ENCODE measurements at places on chromosomes 3 and 15.

GRCh38 chr3:127339016-127339415 lies 51.2 kb upstream of the PRR20G start:
- DNase-seq: no peak

DNA sequence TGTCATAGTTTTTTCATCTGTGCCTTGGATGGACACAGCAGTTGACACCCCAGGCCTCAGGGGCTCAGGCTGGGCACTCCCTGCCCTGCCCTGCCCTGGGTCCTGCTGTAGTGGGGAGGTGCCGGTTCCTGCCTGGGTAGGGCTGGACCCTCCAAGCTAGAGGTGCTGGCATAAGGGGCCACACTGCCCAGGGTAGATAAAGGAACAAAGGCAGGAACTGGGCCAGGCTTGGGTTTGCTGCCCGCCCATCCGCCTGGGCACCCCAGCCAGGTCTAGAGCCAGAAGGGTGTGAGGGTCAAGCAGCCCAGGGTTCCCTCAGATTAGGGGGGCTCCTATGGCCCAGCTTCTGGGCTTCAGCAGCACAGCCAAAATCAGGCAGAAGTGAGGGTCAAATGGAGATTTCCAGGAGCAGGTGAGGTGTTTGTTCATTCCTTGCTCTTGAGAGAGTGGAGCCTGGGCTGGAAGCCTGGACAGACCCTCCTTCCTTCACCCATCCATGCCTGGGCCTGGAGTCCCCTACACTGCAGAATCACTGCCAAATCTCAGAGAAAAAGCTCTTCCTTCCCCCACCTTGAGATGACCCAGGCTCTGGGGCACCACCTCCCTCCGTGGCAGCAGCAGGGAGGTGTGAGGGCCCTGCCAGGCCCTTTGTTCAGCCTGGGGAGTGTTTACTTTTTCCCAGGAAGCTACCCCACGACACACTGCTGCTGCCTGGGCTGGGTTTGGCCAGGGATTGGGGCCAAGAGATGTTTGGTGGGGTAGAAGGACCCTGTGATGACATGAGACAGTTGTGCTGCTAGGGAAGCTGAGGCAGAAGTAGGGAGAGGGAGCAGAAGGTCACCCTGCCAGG lies 7.1 kb downstream of the SEMA3F start:
- no peak for DNase-seq

DNA sequence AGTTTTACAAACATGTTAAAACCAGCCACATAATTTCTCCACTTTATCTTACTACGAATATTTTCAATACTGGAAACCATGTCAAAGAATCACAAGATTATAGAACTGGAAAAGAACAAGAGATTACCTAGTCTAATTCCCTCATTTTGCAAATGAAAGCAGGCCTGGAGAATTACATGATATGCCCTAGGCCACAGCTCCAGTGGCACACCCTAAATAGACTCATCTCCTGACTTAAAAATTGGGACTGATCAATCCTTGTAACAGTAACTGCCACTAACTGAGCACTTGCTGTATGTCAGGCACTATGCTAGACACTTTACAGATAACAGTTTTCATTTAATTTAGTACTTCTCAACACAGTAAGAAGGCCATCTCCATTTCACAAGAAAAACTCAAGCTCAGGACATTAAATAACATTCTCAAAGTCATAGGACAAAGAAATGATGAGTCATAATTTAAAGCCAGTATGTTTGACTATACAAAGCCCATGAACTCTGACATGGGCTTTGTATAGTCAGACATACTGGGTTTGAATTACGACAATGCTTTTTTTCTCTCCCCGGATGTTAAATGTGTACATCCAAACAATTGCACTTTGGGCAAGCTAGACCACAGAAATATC lies 9.4 kb downstream of the IGSF11 start:
- DNase-seq: no peak

- no peak for DNase-seq
Measured at GRCh38 chr3:66809595-66809958, 188.5 kb upstream of the KBTBD8 start.

DNA sequence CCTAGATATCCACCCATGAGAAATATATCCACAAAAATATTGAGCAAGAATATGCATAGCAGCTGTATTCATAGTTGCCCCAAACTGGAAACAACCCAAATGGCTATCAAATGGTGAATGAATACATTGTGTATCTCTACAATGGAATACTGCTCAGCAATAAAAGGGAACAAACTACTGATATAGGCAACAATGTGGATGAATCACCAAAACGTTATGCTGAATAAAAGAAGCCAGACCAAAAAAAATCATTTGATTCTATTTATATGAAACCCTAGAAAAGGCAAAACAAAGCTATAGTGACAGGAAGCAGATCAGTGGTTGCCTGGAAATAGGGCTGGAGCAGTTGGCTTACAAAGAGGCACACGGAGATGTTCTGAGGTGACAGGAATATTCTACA lies 15.5 kb upstream of the CMTM7 start:
- DNase-seq: no peak

DNA sequence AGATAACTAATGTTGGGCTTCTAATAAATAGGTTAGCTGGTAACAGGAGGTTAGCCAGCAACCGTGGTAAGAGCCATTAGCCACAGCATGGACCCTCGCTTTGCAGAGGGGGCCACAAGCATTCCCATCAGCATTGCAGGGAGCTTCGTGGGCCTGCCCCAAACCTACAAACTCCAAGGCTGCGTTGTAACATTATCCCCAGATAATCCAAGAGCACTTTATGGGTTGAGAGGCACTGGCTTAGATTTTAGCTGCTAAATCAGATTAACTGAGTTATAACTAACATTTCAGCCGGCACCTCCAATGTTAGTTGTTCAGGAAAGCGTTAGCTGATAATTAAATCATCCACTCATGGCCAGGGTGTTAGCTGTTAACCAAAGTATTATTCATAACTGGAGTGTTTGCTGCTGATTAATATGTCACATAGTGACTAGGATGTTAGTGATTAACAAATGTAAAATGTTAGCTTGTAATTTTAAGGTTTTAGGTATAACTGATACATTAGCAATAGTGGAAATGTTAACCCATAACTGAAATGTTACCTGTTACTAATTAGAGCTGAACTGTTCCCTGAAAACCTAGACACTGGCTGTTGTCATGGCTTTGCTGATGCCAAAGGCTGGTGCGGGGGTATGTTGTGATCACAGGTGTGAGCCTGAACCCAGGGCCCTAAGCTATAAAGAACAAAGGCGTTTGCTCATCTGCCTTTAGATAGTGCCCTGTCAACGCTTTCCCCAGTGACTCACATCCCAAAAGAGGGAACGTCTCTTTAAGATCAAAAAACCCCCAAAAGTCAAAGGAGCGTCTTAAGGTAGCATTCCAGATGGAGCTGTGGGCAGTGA lies 56.2 kb downstream of the SLC6A6 start:
- no peak for DNase-seq

DNA sequence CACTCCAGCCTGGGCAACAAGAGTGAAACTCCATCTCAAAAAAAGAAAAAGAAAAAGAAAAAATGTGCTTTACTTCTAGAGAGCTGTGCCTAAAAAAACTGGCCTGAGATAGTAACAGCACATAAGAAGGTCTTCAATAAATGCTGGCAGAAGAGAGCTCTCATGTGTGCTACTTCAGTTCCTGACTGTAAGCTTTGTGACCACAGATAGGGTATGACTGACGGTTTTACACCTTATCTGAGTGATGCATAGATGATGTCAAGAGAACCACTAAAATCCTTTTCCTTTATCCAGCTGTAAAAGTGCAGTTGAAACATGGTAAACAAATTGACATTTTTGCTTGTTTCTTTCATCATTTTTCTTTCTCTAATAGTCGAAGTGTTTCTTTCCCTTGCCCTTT lies 127.9 kb downstream of the C3orf70 start:
- no peak for DNase-seq

GRCh38 chr3:143671626-143672025 lies 176.6 kb downstream of the SLC9A9 start:
- DNase-seq: no peak

DNA sequence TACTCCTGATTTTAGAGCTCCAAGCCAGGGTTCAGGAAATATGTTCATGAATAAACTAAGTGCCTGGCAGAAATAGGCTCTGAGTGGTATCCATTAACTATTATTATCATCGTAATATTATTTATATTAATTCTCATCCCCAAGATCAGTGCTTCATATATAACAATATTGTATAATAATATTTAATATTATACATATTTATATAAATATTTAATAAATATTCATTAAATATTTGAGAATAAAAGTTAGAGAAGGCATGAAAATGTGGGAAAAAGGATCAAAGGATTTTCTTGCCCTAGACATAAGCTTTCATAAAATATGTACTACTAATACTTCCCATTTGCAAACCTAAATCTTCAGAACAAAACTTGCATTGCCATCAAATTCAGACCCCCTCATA lies 196.5 kb downstream of the ZMAT3 start:
- DNase-seq: no peak

GRCh38 chr3:28718074-28718849 lies 369.6 kb upstream of the AZI2 start:
- DNase-seq: no peak

- DNase-seq: no peak
Measured at GRCh38 chr3:197718891-197719290, 17.8 kb downstream of the RUBCN start.
